A549 treated with DMSO at 1 μM for 4 hours (cell line): ENCODE measurements at places on chromosomes 13 and 19. TPM values are rescaled to one million over a fixed set of nuclear protein-coding genes. Genes with fewer than 3 reads are reported as not detected.

The SCN1B gene
- 13.9 to 19.7 TPM (median 17.4 TPM) in 5 replicates for total RNA-seq

The ZNF625 gene
- not detected in 5 replicates for total RNA-seq

The ATP4A gene
- 0.10 TPM in 1 of 5 replicates, not detected in the others for total RNA-seq

The CDX2 gene
- 0.94 to 1.2 TPM (median 1.1 TPM) in 5 replicates for total RNA-seq

The OR10H5 gene
- total RNA-seq: not detected in 5 replicates

The ADGRL1 gene
- total RNA-seq: 2.2 to 3.6 TPM (median 3.3 TPM) in 5 replicates
